ENCODE measurements at places on chromosomes 7 and 10.

DNA sequence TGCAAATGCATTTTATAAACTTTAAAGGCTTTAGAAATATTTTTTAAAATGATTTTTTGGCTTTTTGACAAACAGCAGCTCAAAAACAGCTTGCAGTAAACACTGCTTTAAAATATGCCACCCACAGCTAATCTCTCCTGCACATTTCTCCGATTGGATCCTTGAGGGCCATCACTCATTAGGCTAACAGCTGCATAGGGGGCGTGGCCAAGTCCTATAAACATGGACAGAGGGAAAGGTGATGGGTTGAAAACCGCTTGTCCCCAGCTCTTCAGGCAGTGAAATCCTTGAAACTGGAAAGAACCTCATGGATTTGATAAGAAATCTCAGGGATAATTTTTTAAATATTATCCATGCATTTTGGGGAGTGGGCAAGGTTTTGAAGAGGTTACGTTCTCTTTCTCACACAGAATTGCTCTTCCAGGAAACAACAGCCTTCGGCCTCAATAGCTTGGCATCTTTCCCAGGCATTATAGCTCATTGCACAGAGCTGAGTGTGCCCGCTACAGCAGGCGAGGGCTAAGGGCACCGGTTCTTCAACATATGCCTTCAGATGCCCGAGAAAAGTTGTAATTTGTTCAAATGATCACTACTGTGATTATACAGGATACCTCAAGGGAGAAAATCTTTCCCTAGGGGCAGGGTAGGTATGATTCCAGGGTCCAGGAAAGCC is 1.7 kb downstream of the PLEKHS1 start:
- DNase-seq: no peak

GRCh38 chr10:30391266-30391665 is 42.2 kb upstream of the MTPAP start:
- DNase-seq: no peak

GRCh38 chr7:28069807-28070206 is 110.8 kb downstream of the JAZF1 start:
- no peak for DNase-seq

GRCh38 chr7:6169805-6170520 is 102.5 kb downstream of the CYTH3 start:
- no peak for DNase-seq

- no peak for DNase-seq
These were observed 40.2 kb downstream of the SND1 start for GRCh38 chr7:127692200-127692599.

DNA sequence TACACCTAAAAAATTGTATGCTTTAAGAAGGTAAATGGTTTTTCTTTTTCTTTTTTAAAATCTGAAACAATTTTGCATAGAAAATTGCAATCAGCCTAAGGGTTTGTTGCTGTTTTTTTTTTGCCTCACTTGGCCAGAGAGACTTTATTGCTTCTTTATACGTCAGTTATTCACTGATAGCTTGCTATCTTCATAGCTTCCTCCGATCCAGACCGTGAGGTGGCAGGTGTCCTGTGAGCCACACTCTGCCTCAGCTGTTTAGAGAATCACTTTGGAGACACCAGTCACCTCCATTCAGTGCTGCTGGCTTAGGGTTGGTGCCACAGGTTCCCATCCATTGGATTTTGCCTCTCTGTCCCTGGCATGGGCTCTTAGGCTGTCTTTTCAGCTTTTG is 68.0 kb downstream of the HHEX start:
- DNase-seq: no peak

GRCh38 chr7:47038621-47039020 is 543.3 kb downstream of the TNS3 start:
- DNase-seq: no peak
